Activated naive CD4-positive, alpha-beta T cell treated with anti-CD3 and anti-CD28 coated beads, Interleukin-2, amount 10 ng/mL, durations not matched to agents 7 days and 5 days (primary cell): ENCODE measurements at places on chromosomes 6 and 20.

DNA sequence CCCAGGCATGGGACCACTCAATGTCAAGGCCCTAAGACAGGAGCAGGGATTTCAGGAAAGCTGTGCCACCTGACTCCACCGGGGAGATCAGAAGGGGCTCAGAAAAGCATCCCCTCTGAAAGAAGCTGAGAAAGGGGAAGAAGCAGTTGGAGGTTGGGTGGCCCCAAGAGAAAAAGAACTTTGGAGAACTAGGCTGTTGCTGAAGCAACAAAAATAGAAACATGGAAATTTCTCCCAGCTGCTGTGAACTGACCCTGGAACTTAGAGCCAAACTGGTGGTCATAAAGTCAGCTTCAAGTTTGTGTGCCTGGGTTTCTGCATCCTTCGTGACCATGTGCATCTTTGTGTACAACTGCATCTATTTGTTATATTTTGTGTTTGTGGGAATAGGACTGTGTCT is 534.5 kb downstream of the MAFB start:
- H3K4me1 ChIP-seq = no peaks in the 10 kb centered on the region
- no peak overlapping the region for H3K4me3 ChIP-seq
- DNase-seq = no peak
- H3K27ac ChIP-seq = no peak overlapping the region

GRCh38 chr6:39391182-39391581 is 68.7 kb upstream of the KCNK16 start:
- no peak overlapping the region for H3K4me3 ChIP-seq
- no peaks in the 10 kb centered on the region for H3K4me1 ChIP-seq
- no peaks in the 10 kb centered on the region for H3K36me3 ChIP-seq
- H3K27ac ChIP-seq = no peak overlapping the region
- DNase-seq = no peak
- peaks cover 9% of the 10 kb centered on the region for H3K27me3 ChIP-seq

DNA sequence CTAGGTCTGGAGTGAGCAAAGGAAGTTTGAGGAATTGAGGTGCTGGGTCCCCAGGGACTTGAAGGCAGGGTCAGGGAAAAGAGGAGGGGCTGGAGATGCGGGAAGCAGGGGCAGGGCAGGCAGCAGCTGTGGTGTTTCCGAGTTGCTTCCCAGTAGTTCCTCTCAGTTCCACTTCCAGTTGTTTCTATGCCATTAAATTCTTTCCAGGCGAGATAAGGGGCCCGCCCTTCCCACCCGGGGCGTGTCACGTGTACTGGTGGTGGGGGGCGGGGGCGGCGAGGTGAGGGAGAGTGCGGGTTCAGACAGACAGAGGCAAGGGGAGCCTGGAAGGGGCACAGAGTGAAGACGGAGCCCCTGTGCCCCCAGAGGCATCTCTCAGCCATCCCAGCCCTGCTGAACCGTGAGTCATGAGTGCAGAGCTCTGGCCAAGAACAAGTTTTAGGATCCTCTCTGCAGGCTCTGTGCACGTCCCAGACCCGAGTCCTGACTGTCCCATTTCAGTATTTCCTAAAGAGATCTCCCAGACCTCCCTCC is 977 bp downstream of the TNXB start:
- H3K4me3 ChIP-seq = no peak overlapping the region
- DNase-seq = no peak
- peaks cover 47% of the 10 kb centered on the region for H3K27me3 ChIP-seq
- no peaks in the 10 kb centered on the region for H3K4me1 ChIP-seq

DNA sequence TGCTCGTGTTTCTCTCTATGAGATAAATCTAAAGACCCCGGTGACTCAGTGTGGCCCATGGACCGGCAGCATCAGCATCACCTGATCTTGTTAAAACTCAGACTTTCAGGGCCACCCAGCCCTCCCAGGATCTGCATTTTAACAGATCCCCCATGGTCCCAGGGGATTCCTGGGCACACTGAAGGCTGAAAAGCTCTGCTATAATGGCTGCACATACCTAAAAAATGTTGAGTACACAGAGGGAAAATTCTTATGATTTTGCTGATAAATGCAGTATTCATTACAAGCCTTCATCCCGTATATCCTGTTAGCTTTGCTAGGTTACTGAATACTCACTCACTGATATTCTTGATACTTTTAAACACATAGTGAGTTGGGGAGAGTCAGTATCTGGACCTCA is 200.5 kb downstream of the MYLK4 start:
- H3K27ac ChIP-seq = no peak overlapping the region
- H3K36me3 ChIP-seq = no peaks in the 10 kb centered on the region
- H3K27me3 ChIP-seq = peaks cover 78% of the 10 kb centered on the region

DNA sequence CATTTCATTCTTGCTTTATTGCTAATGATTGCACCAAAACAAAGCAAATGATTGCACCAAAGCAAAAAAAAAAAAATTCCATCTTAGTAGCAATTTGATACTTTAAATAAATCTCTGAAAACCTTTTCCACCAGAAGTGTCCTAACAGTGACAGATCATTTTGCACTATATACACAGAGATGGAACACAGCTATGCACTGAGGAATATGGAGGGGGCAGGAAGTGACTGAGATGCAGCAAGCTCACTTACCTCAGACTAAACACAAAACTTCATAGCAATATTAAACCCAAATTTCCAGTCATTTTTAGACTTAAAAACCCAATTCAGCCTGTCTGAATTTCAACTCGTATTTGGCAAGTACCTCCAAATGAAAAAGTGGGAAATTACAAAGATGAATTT is 41.2 kb downstream of the HIVEP2 start:
- H3K4me1 ChIP-seq = peaks cover 65% of the 10 kb centered on the region
- peak overlapping the region; percentile 33 for H3K4me3 ChIP-seq
- no peak for DNase-seq

DNA sequence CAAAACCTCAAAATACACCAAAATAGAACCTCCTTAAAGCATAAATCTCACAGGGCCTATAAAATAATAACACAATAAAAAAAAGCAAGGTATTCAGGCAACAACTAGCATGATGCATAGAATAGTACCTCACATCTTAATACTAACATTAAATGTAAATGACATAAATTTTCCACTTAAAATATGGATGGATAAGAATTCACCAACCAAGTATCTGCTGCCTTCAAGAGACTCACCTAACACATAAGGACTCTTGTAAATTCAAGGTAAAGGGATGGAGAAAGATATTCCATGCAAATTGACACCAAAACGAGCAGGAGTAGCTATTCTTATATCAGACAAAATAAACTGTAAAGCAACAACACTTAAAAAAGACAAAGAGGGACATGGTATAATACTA is 52.2 kb downstream of the PERP start:
- peaks cover 7% of the 10 kb centered on the region for H3K4me1 ChIP-seq
- no peaks in the 10 kb centered on the region for H3K27me3 ChIP-seq
- H3K27ac ChIP-seq = no peak overlapping the region
- H3K4me3 ChIP-seq = no peak overlapping the region

- H3K4me1 ChIP-seq = no peaks in the 10 kb centered on the region
- H3K4me3 ChIP-seq = no peak overlapping the region
- no peak overlapping the region for H3K27ac ChIP-seq
- H3K27me3 ChIP-seq = no peaks in the 10 kb centered on the region
- DNase-seq = no peak
Observed at GRCh38 chr6:102812242-102812641, 1418.7 kb downstream of the GRIK2 start.

- H3K4me3 ChIP-seq = no peak overlapping the region
- no peak for DNase-seq
- H3K27ac ChIP-seq = no peak overlapping the region
- H3K36me3 ChIP-seq = no peaks in the 10 kb centered on the region
- H3K4me1 ChIP-seq = no peaks in the 10 kb centered on the region
Observed at GRCh38 chr6:127391094-127391953, 47.9 kb upstream of the ECHDC1 start.

DNA sequence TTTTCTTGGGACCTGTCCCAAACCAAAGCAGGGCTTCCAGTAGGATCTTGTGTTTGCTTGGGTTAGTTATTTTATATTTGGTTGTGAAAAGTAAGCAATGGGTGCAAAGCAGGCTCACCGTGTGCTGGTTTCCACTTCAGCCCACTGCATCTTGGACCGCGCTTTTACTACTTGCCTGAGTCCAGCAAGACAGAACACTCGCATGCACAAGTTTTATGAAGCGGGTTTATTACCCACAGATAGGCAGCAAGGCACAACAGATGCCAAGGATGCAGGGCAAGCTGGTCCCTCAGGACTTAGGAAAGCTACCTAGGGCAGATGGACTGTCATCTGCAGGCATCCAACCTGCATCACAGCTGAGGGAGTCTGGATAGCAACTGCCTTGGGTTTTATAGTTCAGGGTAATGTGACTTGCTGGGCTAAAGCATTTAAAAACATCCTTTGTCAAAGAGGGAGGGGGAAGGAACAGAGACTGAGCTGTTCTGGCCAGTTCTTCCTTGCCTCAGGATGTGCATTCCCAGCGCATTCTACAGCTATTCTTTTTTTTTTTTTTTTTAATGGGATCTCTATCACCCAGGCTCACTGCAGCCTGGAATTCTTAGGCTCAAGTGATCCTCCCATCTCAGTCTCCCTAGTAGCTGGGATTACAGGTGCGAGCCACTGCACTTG is 18.5 kb downstream of the CITED2 start:
- H3K36me3 ChIP-seq = no peaks in the 10 kb centered on the region
- H3K27me3 ChIP-seq = no peaks in the 10 kb centered on the region
- no peak overlapping the region for H3K4me3 ChIP-seq
- H3K27ac ChIP-seq = no peak overlapping the region
- H3K4me1 ChIP-seq = no peaks in the 10 kb centered on the region

GRCh38 chr6:1599469-1599868 is 10.2 kb upstream of the FOXC1 start:
- no peak for DNase-seq
- H3K4me1 ChIP-seq = peaks cover 6% of the 10 kb centered on the region
- H3K4me3 ChIP-seq = no peak overlapping the region
- H3K27me3 ChIP-seq = peaks cover 94% of the 10 kb centered on the region

GRCh38 chr20:8535403-8536261 is 403.6 kb downstream of the PLCB1 start:
- no peaks in the 10 kb centered on the region for H3K36me3 ChIP-seq
- H3K4me3 ChIP-seq = no peak overlapping the region

DNA sequence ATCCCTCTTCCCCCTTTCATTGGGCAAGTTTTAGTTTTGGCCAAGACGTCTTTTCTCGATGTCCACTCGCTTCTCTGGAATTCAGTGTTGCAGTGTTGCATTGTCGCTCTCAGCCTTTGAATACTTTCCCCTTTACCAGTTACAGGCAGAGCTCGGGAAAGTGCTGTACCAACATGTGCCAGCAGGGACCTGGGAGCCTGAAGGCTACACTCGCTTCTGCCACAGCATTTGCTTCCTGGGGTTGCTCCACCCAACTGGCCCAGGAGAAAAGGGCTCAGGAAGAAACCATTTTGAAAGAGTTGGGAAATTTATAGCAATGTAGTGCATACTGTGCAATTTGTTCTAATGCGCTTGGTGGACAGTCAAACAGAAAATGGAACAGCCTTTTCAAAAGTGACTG is 78.6 kb downstream of the LINC00237 start:
- H3K36me3 ChIP-seq = no peaks in the 10 kb centered on the region
- H3K27me3 ChIP-seq = peaks cover 10% of the 10 kb centered on the region
- no peak overlapping the region for H3K4me3 ChIP-seq
- DNase-seq = no peak

GRCh38 chr6:150417250-150417649 is 48.4 kb downstream of the IYD start:
- peaks cover 15% of the 10 kb centered on the region for H3K27me3 ChIP-seq
- H3K36me3 ChIP-seq = no peaks in the 10 kb centered on the region
- peaks cover 14% of the 10 kb centered on the region for H3K4me1 ChIP-seq
- no peak for DNase-seq
- no peak overlapping the region for H3K27ac ChIP-seq

DNA sequence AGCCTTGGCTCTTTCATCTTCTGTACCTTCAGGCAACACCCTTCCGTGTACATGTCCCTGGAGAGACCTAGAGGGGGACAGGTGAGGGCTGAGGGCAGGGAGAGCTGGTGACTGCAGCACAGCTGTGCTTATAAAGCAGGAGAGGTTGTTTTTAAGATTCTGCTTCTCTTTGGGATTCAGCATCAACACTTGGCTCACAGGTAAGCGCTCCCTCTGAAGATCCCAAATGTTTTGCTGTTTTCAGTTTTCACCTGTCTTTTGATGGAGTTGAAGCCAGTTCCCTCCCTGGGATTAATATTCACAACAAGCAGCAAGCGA is 19.4 kb upstream of the TRAF3IP2 start:
- H3K27me3 ChIP-seq = peaks cover 11% of the 10 kb centered on the region
- DNase-seq = no peak
- H3K36me3 ChIP-seq = no peaks in the 10 kb centered on the region
- H3K4me1 ChIP-seq = no peaks in the 10 kb centered on the region
- no peak overlapping the region for H3K4me3 ChIP-seq
- H3K27ac ChIP-seq = no peak overlapping the region

- H3K36me3 ChIP-seq = peaks cover 31% of the 10 kb centered on the region
- H3K4me1 ChIP-seq = peaks cover 71% of the 10 kb centered on the region
- H3K27ac ChIP-seq = no peak overlapping the region
- no peak overlapping the region for H3K4me3 ChIP-seq
- no peak for DNase-seq
Observed at GRCh38 chr6:158011478-158011920, 29.8 kb downstream of the SYNJ2 start.

DNA sequence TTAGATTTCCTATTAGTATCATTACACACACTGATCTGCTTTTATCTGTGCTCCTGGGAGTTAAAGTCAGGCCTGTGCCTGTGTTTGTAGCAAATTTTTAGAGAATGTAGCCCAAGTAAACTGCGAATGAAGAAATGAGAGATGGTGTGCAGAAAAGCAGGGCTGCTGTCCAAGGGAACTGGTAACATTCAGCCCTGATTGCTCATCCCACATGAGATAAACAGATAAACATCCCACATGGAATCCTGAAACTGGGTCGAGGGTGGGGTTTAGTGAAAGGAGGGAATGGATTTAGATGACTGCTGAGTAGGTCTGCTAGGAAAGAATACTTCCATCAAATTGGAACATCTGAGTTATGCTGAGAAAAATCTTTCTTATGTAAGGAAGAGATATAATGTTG is 69.1 kb downstream of the GRIK2 start:
- no peaks in the 10 kb centered on the region for H3K36me3 ChIP-seq
- no peak overlapping the region for H3K27ac ChIP-seq
- no peaks in the 10 kb centered on the region for H3K4me1 ChIP-seq
- H3K4me3 ChIP-seq = no peak overlapping the region
- H3K27me3 ChIP-seq = no peaks in the 10 kb centered on the region
- DNase-seq = no peak

DNA sequence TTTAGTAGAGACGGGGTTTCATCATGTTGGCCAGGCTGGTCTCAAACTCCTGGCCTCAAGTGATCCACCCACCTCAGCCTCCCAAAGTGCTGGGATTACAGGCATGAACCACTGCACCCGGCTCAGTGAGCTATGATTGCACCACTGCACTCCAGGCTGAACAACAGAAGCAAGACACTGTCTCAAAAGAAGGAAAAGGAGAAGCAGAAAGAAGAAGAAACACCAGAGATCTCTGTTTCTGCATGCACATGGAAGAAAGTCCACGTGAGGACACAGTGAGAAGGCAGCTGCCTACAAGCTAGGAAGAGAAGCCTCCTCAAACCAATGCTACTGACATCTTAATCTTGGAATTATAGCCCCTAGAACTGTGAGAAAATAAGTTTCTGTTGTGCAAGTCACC is 16.0 kb downstream of the ECT2L start:
- H3K4me1 ChIP-seq = peaks cover 6% of the 10 kb centered on the region
- no peak overlapping the region for H3K27ac ChIP-seq
- H3K27me3 ChIP-seq = peaks cover 9% of the 10 kb centered on the region
- no peak for DNase-seq

GRCh38 chr20:35601990-35602389 is 13.6 kb upstream of the SPAG4 start:
- H3K27me3 ChIP-seq = peaks cover 82% of the 10 kb centered on the region
- peak overlapping the region; percentile 26 for H3K4me3 ChIP-seq
- H3K4me1 ChIP-seq = peaks cover 13% of the 10 kb centered on the region
- H3K27ac ChIP-seq = no peak overlapping the region
